ENCODE measurements at places on chromosomes 7 and 10.

DNA sequence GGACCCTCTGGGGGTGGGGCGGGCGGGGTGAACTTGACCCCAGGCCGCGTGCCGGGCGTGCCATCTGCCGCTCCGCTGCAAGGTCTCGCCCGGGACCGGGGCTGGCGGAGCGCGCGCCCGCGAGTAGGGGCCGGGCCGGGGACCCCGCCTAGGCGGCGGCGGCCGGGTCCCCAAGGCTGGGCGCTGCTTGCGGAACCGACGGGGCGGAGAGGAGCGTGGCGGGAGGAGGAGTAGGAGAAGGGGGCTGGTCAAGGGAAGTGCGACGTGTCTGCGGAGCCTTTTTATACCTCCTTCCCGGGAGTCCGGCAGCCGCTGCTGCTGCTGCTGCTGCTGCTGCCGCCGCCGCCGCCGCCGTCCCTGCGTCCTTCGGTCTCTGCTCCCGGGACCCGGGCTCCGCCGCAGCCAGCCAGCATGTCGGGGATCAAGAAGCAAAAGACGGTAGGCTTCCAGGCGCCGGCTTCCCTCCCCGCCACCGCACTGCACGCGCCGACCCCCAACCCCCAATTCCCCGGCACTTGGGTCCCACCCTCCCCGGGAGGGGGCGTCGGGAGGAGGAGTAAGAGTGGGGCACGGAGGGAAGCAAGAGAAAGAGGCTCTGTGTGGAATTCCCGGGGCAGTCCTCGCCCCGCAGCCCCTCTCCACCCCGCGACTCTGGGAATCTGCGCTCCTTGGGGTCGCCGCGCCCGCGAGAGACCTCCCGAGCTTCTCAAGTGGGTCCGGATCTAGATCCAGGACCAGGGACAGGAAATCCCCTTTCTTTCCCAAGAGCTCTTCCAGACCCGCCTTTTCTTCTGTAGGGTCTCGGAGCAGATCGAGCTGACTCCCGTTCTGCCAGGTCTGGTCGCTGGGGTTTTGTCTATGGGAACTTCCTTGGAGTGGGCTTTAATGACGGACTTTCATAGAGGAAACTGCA is at the start of gene PAPSS2:
TSS of gene PAPSS2 (plus strand) at position 308 of the 913 bp plus-strand sequence. CDS start at position 412, 104 bp downstream.
- no peak for DNase-seq

GRCh38 chr10:130335336-130335735 is 199.1 kb downstream of the GLRX3 start:
- no peak for DNase-seq

DNA sequence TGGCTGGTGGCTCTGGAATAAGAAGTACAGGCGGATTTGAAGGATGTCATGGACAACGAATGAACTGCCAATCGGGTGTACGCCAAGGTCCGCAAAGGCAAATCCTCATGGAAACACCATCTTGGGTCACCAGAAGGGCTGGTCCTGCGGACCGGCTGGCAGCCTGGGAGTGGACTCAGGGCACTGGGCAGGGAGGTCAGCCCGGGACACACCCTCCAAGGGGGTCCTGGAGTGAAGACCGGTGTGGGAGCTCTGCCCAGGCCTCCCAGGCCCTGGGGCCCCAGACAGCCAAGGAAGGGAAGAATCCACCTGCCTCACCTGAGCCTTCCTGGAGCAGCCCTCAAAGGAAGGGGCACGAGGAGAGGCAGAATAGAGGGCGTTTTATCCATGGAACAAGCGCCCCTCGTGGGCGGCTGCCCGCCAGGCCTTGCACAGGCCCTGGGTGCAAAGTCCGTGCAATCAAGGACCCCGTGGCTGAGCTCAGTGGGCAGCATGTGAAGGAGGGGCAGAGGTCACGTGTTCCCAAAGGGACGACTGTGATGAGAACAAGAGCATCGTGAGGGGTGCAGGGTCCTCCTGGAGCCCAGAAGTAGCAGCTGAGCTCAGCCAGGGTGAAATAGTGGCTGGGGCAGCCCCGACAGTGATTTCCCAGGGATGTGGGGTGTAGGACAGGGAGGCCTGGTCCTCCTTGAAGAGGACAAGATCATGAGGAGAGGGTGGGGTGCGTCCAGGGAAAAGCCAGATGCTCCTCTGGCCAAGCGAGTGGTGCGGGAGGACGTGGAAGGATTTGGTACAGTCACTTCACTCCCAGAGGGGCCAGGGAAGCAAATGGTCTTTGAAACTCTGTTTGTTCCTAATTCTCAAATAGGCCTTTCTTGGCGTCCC is 105.2 kb downstream of the TCERG1L start:
- no peak for DNase-seq

- DNase-seq: no peak
These were observed 112.8 kb upstream of the SFMBT2 start for GRCh38 chr10:7523656-7524055.

DNA sequence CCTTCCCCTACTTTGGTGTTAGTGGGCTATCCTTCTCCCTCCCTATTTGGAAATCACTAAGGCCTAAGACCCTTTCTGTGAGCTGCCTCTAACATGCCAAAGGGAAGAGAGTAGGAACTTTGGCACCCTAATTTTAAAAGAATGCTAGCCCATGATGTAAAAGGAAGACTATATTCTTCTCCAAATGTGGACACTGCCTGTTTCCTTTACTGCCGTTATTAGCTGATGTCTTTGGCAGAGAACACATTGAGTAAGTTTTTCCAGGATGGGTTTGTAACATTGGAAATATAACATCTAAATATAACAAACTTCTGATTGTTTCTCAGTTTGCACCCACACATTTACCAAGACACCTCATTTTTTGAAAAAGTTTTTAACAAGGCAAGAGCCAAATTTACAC is 56.9 kb upstream of the TNKS2 start:
- DNase-seq: no peak

DNA sequence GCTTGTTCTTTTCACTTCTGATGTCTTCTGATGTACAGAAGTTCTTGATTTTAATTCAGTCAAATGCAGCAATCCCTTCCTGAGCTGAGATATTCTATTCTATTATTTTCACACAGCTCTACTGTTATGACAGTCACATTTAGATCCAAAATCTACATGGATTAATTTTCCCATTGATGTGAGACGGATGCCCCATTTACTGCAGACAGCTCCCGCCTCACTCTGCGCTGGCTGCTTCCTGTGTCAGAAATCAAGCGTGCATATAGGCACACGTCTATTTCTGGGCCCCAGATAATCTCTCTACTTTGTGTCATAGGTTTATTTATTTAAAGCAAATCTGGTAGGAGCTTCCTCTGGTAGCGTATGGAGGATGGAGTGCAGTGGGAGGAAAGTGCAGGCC is 6.7 kb downstream of the BNIP3 start:
- no peak for DNase-seq

GRCh38 chr10:129465796-129466702 is 992 bp upstream of the MGMT start:
- DNase-seq: no peak

GRCh38 chr10:110433740-110434139 is 64.0 kb upstream of the DUSP5 start:
- no peak for DNase-seq

DNA sequence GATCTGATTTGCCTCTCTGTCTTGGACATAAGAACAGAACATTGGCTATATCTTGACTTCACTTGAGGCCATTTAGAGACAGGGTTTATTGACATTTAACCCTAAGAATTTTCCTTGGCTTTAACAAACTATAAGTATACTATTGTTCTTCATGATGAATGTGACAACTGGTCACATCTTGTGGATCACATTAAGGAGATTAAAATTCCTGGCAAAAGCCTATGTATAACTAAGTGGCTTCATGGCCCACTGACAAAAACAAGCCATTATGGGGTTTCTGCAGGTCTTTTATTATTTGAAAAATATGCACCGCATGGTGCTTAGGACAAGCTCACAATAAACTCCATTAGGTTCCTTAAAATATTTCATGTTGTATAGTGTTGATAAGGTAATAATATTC is 54.8 kb downstream of the THNSL1 start:
- no peak for DNase-seq

DNA sequence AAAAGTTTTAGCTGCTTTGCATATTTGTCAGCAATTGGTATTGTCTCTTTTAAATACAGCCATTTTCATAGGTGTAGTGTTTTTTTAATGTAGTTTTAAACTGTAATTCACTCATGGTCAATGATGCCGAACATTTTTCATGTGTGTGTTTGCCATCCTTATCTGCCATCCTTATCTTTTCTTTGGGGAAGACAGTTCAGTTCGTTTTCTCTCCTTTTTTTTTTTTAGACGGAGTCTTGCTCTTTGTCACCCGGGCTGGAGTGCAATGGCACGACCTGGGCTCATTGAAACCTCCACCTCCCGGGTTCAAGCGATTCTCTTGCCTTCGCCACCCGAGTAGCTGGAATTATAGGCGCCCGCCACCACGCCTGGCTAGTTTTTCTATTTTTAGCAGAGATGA is 545.3 kb downstream of the CNTNAP2 start:
- DNase-seq: no peak

DNA sequence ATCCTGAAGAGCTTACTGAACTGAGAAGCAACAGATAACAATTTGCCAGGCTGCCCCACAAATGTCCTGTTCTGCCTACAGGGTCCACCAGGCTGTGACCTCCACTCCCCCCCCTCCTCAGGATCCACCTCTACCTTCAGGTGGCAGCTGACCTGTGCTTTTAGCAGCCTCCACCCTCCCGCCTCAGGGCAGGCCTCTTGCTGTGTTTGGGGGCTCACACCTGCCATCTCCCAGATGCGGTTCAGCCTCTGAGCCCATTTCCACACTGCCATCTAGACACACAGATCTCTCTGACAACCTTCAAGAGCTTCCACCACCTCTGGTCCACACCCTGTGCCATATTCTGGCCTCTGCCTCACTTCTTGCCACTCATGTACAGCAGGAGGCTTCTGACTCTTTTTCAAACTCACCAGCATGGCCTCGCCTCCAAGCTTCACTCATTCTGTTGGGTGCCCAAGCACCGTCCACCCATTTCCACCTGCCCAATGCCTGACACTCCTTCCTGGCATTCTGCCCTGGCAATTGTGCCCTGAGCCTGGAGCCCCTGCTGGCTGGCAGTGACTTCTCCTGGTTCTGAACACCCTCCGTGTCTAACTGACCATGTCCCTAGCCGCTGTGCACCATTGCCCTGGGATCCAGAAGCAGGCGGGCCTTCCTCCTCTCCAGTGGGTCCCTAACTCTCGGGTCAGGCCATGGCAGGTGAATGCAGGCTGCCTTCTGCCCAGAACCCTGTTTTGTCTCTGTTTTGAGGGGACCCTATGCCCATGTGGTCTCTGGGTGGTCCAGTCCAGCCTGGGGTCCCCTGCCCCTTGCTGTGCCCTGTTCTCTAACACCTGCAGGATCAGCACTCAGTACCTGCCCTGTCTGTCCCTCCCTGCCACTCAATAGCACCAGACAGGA is 18.5 kb downstream of the TMEM72 start:
- no peak for DNase-seq

- DNase-seq: no peak
These were observed 81.1 kb downstream of the ZMIZ1 start for GRCh38 chr10:79149662-79150443.

DNA sequence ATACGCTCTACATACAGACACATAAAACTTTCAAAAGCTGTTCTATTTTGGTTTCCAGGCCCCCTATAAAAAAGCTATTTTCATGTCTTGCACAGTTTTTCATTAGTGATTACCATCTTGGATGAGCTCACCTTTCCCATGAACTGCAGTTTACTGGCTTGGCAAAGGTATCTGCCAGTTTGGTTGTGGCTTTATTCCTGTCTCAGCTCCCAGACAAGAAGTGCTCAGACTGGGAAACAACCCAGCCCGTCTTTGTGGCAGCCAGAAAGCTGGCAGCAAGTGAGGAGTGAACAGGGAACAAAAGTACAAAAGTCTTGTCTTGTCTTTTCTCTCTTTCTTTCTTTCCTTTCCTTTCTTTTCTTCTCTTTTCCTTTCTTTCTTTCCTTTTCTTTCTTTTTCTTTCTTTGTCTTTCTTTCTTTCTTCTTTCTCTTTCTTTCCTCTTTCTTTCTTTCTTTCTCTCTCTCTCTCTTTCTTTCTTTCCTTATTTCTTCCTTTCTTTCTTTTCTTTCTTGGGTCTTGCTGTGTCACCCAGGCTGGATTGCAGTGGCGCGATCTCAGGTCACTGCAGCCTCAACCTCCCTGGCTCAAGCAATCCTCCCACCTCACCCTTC is 138.8 kb downstream of the CFAP58 start:
- no peak for DNase-seq

DNA sequence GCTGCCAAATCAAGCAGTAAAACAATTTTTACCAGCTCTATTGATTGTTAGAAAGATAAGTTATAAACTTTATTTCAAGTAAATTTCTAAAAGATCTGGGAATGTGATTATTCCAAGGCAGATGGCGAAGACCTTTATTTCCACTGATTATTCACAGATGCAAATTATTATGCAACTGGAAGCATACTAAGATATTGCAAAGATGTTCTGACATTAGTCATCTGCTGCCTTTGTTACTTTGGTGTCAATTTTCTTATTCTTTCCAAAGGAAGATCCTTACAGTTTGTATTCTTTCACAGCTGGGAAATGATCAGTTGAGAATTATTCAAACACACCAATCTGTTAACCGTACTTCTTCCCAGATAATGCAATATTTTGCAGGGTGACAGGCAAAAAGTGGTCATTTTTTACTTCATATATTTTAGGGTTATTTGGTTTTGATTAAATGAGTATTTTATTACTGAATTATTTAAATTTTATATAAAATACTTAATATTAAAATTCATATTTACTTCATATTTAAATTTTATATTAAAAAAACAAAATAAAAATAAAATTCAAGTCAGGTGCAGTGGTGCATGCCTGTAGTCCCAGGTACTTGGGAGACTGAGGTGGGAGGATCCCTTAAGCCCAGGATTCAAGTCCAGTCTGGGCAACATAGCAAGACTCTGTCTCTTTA is 171.3 kb downstream of the FZD1 start:
- DNase-seq: no peak

DNA sequence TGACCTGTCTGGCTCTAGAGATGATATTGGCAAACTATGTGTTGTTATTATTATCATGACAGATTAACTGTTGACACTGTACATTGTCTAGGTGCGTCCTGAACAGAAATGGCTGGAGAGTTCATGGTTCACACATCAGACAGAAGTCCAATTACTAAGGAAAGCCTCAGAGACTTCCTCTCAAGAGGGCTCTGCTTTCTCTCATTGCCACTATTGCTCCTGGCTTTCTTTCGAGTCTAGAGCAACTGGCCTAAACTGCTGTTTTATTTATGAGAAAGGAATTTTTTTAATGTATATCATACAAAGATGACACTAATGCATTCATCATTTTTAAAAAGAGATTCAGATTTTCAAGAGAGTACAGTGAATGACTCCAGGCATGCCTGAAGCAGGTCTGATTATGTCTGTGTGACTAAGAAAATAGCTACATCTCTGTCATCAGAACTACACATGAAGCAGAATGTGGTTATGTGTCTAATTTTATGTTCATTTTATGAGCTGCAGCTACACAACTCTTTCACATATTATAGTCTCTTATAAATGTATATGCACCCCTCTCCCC is 30.4 kb downstream of the NRCAM start:
- DNase-seq: no peak

Data from AML-193 (cell line).